ENCODE measurements at places on chromosomes 1 and 21.

DNA sequence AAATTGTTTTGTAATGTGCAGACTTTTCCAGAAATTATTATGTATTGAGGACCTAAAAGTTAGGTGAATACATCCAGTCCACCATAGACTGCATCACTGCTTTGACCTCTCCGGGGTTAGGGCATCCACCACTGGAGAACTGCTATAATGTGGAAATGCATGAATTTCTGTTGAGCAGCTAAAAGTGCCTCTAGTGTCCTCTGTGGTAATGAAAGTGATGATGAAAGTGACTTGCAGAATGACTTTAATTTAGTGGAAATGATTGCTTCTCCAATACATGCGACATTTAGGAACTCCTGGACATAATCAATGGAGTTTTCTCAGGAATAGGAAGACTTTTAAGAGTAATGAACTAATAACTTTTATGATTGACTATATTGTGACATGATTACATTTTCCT lies 170.8 kb downstream of the LBR start:
- DNase-seq, result no peak

DNA sequence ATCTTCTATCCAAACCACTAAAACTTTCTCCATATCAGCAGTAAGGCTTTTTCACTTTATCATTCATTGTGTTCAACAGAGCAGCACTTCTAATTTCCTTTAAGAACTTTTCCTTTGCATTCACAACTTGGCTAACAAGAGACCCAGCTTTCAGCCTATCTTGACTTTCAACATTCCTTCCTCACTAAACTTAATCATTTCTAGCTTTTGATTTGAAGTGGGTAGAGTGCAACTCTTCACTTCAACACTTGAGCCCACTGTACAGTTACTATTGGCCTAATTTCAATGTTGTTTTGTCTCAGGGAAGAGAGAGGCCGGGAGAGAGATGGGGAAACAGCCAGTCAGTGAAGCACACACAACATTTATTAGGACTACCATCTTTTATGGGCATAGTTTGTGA lies 2.0 kb downstream of the UBE2G2 start:
- DNase-seq, result no peak

GRCh38 chr1:162389971-162390370 lies 8.4 kb downstream of the C1orf226 start:
- no peak for DNase-seq

- DNase-seq, result no peak
These were observed 35.2 kb downstream of the CFAP57 start for GRCh38 chr1:43207229-43207853.

- no peak for DNase-seq
These were observed 801 bp downstream of the EPRS1 start for GRCh38 chr1:220045356-220046051.

- no peak for DNase-seq
These were observed 12.5 kb downstream of the NUP210L start for GRCh38 chr1:154142358-154142757.

DNA sequence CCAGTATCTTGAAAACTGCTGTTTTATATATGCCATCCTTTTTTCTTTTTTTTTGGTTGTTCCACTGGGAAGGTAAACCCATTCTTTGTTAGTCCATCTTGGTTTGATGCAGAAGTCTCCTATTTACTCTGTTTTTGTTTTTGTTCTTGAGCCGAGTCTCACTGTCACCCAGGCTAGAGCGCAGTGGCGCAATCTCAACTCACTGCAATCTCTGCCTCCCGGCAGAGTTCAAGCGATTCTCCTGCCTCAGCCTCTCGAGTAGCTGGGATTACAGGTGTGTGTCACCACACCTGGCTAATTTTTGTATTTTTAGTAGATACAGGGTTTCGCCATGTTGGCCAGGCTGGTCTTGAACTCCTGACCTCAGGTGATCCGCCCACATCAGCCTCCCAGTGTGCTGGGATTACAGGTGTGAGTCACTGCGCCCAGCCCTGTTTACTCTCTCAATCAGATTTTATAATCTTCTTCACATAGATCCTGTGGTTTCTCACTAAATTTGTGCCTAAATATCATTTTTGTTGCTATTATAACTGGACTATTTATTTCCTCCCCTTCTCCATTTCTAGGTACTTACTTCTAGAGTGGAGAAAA lies 12.5 kb downstream of the SYF2 start:
- DNase-seq, result no peak

DNA sequence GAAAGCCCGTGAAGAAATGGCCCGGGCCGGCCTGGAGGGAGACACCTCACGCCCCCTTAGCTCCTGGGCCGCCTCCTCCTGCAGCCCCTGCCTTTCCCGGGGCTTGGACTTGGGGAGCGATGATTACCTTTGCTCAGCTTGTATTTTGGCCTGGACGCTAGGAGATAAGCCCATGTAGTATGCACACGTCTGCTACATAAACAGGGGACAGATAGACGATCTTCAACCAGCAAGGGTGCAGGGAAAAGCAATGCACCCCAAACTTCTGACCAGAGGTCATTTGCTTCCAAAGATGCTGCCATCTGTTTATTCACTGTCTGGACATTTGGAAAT lies 936 bp downstream of the TP73 start:
- no peak for DNase-seq

DNA sequence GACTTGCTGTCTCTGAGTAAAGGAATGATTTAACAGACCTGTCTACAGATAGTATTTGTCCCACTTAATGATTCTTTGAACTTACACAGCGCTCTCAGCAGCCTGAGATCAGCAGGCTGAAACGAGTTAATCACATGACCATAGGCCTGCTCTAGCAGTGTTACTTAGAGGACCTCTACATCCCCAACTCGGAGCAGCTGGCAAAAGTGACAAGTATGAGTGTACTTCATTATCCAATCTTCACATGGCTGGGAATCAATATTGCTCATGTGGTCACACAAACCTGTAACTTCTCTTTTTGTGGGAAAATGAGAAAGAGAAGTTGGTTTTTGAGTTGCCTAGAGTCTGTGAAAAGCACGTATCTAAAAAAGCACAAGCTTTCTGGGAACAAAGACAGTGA lies 11.4 kb upstream of the ATP13A2 start:
- no peak for DNase-seq

- DNase-seq, result no peak
These were observed 82.8 kb downstream of the PRDM2 start for GRCh38 chr1:13782634-13783360.

GRCh38 chr21:42234464-42235241 lies 15.7 kb downstream of the ABCG1 start:
- peak; percentile 80 for DNase-seq

GRCh38 chr1:200808846-200809245 lies 63.9 kb upstream of the GPR25 start:
- no peak for DNase-seq

DNA sequence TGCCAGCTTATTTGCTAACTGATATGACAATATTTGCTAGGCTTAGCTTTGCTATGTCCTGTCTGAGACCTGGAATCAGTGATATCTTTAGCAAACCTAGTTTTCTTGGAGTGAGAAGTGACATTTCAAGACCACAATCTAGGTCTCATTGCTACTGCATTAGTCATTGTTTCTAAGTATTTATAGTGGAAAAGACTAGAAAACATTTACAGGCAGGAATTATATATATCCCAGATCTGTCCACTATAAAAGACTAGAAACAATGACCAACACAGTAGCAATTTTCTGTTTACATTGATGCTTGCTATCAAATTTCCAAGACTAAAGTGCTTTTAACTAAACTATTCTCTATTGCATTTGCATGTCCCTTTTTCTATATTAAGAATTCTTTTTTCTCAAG lies 5.0 kb upstream of the RGS18 start:
- no peak for DNase-seq
